ENCODE measurements at places on chromosomes 6 and 20.

DNA sequence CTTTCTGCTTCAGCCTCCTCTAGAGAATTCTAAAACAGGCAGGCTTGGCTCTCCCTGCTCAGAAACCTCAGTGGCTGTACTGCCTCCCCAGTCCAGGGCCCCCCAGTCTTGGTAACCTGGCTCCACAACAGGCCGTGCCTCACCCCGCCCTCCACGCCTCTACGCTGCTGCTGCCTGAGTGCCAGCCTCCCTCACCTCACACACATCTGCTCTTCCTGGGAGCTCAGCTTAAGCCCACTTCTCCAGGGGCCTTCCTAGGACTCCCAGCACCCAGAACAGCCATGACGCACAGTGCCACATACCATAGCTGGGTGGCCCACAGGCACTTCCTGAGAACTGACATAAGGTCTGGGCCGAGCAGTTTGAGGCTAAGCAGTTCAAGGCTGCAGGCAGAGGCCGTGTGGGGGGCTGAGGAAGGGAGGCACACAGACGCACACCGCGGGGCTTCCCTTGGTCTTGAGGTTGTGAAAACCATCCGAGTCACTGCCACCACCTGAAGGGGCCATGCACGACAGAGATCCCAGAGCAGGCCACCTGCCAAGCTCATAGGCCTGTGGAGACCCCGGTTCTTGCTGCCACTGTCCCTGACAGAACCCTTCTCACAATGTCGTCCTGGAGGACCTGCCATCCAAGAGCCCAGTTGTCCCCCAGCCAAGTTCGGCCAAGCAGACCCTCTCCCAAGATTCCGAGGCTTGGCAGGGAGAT, 42.6 kb downstream of the DSTN start:
- peak; percentile 72 for DNase-seq

- no peak for DNase-seq
These were observed 416.0 kb upstream of the SPTLC3 start for GRCh38 chr20:12592756-12593155.

GRCh38 chr6:365835-366234, 25.7 kb upstream of the IRF4 start:
- no peak for DNase-seq

GRCh38 chr20:57560554-57561355, at the start of gene PCK1:
Gene PCK1, plus strand, starts transcription at chr20:57561110. Its CDS starts 302 bp downstream, at chr20:57561412.
- DNase-seq: no peak

- no peak for DNase-seq
These were observed 33.5 kb downstream of the BCL2L1 start for GRCh38 chr20:31689141-31689540.

GRCh38 chr20:50251992-50252511, 61.4 kb downstream of the CEBPB start:
- DNase-seq: peak; percentile 75

GRCh38 chr20:7392542-7393206, 547.6 kb downstream of the HAO1 start:
- DNase-seq: peak; percentile 32

DNA sequence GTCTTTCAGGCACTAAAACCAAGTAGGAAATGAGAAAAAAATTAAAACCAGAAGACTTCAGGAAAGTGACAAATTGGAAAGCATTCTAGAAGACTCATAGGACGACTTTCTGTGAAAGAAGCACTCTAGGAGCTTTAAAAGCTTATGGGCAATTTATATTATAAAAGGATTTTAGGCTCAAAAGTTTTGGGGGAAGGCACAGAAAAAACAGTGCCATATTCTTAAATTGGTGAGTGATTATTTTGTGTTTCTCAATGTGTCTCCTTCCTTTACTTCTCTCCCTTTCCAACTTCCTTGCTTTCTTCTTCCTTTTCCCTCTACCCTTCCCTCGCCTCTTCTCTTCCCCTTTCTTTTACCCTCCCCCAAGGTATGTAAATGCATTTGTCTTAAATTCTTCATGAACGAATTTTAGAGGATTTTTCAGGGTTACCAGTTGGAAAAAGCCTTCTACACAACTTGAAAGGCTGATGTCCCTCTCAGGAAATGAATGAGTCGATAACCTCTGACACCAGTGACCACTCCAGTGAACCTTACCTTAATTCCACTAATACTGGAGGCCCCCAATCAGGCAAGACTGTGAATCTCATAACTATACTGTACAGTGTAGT, 2.6 kb upstream of the LIN28B start:
- no peak for DNase-seq

GRCh38 chr6:39907871-39908575, 26.2 kb downstream of the MOCS1 start:
- no peak for DNase-seq

DNA sequence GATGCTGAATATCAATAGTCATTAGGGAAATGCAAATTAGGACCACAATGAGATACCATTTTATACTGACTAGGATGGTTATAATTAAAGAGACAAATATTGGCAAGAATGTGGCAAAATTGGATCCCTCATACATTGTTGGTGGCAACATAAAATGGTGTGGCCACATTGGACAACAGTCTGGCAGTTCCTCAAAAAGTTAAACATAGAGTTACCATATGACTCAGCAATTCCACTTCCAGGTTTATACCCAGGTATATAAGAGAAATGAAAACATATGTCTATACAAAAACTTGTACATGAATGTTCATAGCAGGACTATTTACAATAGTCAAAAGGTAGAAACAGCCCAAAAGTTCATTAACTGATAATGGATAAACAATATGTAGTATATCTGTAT, 2.0 kb upstream of the CRIP3 start:
- no peak for DNase-seq

GRCh38 chr6:124008000-124008987, 204.6 kb downstream of the NKAIN2 start:
- no peak for DNase-seq

- DNase-seq: no peak
These were observed 453.3 kb downstream of the C6orf118 start for GRCh38 chr6:164856138-164856537.

GRCh38 chr6:150177952-150178520, 35.2 kb downstream of the PPP1R14C start:
- peak; percentile 91 for DNase-seq

- no peak for DNase-seq
These were observed 53.1 kb upstream of the EEF1E1 start for GRCh38 chr6:8155259-8156012.

DNA sequence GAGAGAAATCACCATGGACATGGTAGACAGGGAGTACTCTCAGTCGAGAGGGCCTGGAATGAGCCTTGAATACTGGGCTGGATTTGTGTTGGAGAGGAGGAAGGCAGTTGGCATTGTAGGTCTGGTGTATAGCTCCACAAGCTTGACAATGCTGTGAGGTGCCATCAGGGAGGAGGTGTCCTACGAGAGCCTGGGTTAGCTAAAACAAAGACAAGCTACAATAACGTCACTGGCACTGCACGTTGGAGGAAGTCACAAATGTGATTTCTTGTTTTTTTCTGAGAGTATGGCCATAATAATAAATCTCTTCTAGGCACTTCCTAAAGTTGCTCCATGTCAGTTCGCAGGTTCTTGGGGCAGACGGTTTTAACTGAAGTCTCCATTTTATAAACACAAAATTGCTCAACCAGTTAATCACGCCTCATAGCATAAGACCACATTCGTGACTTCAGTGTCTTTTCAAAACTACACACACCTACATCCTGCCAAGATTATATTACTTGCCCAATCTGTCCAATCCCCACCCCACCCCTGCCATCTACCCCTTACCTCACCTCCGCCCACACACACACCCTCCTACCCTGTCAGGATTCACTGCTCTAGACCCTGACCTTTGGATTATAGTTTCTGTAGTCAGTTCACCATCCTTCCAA, 4.4 kb upstream of the HLA-DMB start:
- DNase-seq: no peak

- no peak for DNase-seq
These were observed 512.6 kb downstream of the LMBRD1 start for GRCh38 chr6:69284176-69284730.

GRCh38 chr6:105391705-105392104, 11.2 kb downstream of the PREP start:
- no peak for DNase-seq

GRCh38 chr6:17971128-17972073, 16.0 kb downstream of the KIF13A start:
- peak; percentile 71 for DNase-seq

- no peak for DNase-seq
These were observed 34.5 kb upstream of the MAS1L start for GRCh38 chr6:29522227-29522626.

- DNase-seq: no peak
These were observed 9.1 kb downstream of the RBM38 start for GRCh38 chr20:57400231-57400701.

- DNase-seq: no peak
These were observed 579 bp upstream of the BPHL start for GRCh38 chr6:3117912-3118352.

DNA sequence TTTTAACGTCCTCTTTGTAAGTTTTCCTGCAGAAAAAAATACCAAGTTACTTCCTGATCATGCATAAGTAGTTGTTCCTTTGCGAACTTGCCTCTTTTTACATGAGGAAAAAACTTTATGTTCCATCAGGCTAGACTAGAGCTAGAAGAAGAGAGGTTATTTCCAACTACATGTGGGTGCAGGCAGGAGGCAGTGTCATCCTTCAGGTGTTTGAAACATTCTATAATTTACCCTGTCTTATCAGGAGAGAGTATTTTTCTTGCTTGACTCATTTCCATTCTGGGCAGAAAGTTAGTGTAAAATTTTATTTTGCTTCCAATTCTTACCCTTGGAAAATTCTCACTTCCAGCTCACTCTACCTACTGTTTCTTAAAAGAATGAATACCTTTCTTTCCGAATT, 28.5 kb upstream of the EPHA7 start:
- no peak for DNase-seq

GRCh38 chr6:15879371-15880261, 216.8 kb upstream of the DTNBP1 start:
- peak; percentile 89 for DNase-seq

GRCh38 chr6:11538052-11538818, 686 bp downstream of the TMEM170B start:
- DNase-seq: no peak

- peak; percentile 72 for DNase-seq
These were observed 1.0 kb upstream of the PCIF1 start for GRCh38 chr20:45933266-45934045.

DNA sequence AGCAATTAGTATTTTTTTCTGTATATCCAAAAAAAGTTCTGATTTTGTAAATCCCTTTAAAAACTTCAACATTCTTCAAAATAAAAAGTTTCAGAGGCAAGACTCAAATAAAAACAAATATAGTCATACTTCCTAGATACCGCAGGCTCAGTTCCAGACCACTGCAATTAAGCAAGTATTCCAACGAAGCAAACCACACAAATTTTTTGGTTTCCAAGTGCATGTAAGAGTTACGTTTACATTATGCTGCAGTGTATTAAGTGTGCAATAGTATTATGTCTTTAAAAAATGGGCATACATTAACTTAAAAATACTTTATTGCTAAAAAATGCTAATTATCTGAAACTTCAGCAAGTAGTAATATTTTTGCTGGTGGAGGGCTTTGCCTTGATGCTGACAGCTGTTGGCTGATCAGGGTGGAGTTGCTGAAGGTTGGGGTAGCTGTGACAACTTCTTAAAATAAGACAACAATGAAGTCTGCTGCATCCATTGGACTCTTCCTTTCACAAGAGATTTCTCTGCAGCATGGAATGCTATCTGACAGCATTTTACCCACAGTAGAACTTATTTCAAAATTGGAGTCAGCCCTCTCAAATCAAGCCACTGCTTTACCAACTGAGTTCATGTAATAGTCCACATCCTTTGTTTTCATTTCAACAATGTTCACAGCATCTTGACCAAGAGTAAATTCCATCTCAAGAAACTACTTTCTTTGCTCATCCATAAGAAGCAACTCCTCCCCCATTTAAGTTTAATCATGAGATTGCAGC, 46.0 kb downstream of the PHIP start:
- DNase-seq: peak; percentile 87

DNA sequence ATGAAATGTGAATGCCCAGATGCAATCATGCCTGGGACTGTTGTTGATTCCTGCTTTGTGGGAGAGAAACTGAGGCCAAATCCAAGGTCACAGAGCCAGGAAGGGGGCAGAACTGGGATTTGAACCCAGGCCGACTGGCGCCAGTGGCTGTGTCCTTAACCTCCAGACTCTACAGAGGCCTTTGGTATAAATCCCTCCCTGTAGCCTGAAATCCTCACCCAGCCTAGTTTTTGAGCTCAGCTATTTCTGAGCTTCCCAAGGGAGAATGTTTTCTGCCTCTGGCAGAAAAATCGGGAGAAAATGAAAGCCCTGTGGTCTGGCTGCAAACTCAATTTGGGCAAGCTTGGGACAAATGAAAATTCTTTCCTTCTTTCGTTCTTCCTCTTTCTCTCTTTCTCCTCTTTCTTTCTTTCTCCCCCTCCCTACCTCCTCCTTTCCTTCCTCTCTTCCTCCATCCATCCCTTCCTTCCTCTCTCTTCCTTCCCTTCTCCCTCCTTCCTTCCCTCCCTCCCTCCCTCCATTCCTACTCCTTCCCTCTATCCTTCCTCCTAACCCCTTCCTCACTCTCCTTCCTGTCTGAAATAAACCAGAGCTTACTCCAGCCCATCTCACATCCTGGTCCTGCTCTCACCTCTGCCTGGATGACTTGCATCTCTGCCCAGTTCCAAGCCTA, 34.9 kb downstream of the SNAI1 start:
- DNase-seq: peak; percentile 33

DNA sequence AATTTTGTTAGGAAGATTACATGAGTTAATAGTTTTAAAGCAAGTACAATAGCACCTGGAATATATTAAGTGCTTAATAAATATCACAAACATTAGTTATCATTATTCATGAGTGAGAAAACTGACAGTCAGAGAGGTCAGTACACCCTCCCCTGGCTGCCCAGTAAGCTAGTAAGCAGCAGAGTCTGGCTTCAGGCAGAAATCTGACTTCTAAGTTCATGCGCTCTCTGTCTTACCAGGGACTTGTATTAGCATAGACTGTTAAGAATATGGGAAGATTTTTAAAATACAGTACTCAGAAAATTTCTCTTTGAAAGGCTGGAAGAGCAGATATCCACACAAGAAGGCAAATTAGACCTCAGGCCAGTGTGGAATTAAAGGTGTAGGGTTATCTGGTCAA, 40.8 kb downstream of the BCAS1 start:
- DNase-seq: no peak

DNA sequence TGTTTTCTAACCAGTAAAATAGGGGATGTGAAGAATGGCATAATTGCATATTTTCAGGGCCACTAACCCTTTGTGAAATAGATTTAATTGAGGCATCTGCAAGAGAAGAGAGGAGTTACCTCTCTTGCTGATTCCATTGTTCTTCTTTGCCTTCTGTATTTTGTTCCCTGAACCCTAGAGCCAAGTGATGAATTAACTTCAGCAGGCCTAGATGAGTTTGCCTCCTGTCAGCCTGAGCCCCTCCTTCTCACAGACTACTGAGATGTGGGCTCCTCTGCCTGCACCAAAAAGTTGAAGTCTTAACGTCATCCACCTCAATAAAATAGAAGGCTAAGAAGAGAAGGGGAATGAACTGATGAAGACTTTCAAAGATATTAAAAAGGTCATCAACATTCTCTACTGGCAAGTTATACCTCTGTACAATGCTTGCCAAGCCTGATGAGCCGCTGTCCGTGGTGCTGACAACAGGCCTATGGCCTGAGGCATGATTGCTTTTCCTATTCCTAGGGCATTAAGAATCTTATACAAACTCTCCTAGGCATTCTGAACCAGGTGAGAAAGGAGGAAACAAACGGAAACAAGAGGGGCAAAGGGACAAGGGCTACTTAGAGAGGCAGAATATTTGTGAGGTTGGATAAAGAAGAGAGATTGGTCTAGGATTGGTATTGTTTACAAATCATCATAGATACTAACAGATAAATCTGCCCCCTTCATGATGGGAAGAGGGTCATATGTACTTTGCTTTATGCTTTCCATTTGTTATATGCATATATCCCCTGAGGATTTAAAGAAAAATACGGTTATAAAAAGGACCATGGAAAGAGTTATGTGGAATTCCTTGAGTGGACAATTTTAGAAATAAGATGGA, 46.8 kb downstream of the CD24 start:
- DNase-seq: peak; percentile 30
